ENCODE measurements at places on chromosomes 12 and 14.

- no peak for DNase-seq
These were observed 31.3 kb downstream of the CLECL1 start for GRCh38 chr12:9701380-9702154.

DNA sequence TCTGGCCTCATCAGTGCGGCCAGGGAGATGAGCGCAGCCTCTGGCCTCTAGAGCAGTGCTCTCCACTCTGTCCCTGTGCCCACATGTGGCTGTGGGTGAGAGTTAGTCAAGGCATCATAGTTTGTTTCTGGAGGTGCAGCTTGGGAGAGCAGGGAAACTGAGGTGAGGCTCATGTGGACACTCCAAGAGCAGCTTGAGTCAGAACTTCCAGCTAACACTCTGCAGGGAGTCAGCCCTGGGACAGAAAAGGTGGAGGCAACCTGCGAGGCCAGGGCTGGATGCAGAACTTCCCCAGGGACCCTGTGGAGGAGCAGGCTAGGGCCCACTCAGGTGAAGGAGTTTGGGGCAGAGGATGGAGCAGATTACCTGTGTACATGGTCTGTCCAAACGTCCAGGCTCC lies 10.8 kb downstream of the ISCA2 start:
- no peak for DNase-seq

GRCh38 chr12:1858456-1858855 lies 38.1 kb downstream of the LRTM2 start:
- no peak for DNase-seq

GRCh38 chr12:52248541-52249461 lies 15.8 kb downstream of the KRT7 start:
- no peak for DNase-seq

DNA sequence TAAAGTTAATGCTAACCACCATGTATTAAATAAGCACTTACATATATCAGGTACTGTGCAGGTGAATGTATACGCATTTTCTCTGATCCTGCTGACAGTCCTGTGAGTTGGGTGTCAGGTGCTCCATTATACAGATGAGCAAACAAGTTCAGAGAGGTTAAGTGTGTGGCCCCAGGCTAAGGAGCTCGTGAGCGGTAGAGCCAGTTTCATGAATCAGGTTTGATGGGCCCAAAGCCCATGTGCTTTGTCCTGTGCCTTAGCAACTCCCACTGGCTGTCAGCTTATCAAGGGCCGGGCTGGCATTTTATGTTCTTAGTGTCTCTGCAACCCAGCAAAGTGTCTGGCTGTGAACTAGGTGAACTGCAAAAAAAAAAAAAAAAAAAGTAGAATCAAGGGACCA lies 701.2 kb upstream of the TBX3 start:
- no peak for DNase-seq

GRCh38 chr12:54411391-54412241 lies 7.5 kb downstream of the ITGA5 start:
- DNase-seq = no peak

GRCh38 chr14:33551963-33552362 lies 398.9 kb downstream of the EGLN3 start:
- no peak for DNase-seq

DNA sequence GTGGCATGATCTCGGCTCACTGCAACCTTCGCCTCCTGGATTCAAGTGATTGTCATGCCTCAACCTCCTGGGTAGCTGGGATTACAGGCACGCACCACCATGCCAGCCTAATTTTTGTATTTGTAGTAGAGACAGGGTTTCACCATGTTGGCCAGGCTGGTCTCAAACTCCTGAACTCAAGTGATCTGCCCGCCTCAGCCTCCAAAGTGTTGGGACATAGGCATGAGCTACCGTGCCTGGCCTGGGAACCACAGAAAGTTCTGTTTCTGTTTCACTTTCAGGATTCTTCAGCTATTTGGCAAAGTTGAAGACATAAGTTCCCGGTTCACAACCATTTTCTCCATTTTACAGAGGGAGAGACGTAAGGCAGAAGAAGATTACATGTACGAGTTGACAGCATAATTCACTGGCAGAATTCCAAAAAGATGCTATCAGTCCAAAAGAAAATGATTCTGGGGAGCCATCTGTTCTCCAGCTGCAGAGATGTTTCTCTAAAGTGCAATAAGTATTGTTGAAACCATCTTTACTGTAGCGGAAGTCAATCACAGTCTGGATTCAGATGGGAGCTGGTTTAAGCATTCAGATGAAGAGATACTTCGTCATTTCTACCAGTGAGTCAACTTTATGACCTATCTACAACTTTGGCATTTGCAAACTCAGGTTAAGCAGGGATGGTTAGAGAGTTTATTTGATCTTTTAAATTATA lies 8.1 kb upstream of the RNF34 start:
- no peak for DNase-seq
